ENCODE measurements at places on chromosomes 1 and 21.

GRCh38 chr1:155184351-155184811 is 10.7 kb downstream of the TRIM46 start:
- DNase-seq = no peak

DNA sequence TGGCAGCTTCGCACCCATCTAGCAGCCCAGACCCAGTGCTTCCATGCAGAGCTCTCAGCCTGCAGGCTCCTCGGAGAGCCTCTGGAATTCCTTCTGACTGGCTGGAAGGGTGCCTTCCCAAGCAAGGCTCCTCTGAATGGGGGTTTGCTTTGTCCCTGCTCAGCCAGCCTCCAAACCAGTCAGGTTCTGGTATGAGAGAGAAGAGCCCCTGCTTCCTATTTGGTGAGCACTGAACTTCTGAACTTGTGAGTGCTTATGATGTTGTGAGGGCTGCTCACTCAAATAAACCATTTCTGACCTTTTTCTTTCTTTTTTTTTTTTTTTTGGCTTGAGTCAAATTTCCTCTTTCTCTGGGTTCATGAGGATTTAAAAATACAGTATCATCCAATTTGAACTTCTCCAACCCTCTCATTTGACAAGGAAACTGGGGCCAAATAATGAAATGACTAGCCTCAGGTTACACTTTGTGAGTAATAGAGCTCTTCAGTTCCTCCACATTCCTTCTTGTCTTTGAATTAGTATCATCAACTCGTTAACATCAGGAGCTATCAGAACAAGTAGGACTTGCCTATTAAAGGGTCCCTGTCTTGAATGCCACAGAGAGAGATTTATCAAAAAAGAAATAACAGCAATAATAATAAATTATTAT is 39.6 kb downstream of the GFI1 start:
- no peak for DNase-seq

- DNase-seq = no peak
Measured at GRCh38 chr1:162072740-162073139, 3.2 kb downstream of the NOS1AP start.

DNA sequence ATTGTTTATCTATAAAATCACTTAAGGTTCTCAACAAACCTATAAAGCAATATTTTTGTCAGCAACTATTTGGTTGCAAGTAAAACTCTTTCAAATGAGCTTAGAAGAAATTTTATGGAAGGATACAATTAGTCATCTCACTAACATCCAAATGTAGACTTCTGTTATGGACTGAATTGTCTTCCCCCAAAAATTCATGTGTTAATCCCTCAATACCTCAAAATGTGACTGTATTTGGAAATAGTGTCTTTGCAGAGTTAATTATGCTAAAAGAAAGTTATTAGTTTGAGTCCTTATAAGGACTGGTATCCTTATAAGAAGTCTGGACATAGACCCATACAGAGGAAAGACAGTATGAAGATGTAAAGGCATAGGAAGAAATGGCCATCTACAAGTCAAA is 357.8 kb upstream of the PRMT6 start:
- no peak for DNase-seq

- DNase-seq = no peak
Measured at GRCh38 chr21:42684109-42684916, 30.9 kb downstream of the PDE9A start.

DNA sequence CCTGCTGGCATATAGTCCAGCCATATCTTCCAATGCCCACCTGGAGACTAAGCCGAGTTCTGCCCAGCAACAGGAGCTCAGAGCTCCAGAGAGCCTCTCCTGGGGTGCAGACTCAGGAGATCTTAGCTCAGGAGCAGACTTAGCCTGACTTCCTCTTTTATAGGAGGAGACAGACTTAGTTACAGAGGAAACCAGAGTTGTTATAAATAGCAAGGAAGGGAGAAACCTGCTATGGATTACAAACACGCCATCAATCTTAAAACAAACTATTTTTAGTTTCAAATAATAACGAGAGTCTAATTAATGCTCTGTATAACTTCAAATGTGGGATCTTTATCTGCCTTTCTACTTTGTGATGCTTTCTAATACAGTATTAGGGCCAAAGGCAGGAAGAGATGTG is 3.3 kb upstream of the KIF21B start:
- no peak for DNase-seq

GRCh38 chr1:100791586-100791985 is 72.0 kb downstream of the VCAM1 start:
- DNase-seq = no peak

GRCh38 chr1:171674431-171675405 is 22.2 kb upstream of the MYOC start:
- no peak for DNase-seq

DNA sequence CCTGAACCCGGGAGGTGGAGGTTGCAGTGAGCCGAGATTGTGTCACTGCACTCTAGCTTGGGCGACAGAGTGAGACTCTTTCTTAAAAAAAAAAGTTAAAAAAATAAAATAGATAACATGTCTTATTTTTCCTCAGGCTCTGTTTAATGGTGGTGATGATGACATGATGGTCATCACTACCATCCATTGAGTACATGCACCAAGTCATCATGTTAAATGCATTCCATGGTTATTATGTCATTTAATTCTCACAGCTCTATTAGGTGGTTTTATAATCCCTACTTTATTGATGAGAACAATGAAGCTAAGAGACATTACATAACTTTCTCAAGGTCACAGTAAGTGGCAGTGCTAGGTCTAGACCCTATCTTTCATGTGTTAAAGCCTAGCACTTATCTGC is 34.4 kb upstream of the MAB21L3 start:
- no peak for DNase-seq

DNA sequence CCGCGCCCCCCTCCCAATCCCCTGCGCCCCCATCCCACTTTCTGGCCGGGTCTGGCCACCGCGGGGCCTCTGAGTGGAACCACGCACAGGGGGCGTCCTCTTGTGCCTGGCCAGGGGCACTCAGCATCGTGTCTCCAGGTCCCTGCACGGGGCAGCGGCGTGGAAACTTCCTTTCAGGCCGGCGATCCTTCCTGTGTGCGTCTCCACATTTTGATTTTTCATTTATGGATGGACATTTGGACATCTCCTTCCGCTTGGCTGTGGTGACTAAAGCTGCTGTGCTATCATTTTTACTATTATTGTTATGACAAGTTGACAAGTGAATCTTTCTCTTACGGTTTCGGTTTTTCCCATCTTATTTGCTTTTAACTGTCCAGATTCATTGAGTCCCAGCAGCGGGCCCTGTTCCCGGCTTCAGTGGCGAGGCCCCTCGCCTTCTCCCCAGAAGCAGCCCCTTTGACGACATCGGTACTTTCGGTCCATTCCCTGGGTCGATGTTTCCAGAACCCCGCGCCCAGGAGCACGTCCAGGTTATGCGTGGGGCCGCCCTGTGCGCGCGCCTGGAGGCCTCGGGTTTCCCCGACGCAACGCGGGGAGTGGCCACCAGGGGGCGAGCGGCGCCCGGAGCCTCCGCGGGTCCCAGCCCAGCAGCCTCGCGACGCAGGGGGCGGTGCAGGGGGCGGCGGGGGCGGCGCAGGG is 12.4 kb upstream of the SLC19A1 start:
- peak; percentile 75 for DNase-seq

GRCh38 chr1:15123925-15124324 is 29.6 kb upstream of the TMEM51 start:
- no peak for DNase-seq

DNA sequence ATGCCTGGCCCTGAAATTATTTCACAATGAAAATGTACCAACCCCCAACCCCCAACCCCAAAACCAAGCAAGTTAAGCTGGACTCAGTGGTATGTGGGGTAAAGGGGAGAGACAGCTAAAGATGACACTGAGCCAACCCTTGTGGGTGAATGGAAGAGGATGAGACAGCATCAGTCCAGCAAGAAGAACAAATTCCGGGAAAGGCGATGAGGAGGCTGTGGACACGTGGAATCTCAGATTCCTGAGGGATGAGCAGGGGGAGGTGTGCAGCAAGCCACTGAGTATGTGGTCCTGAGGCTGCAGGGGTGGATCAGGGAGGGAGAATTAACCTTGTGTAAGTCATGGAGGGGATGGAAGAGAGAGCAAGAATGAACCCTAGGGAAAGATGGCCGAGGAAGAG is 14.4 kb upstream of the ZNF362 start:
- no peak for DNase-seq

DNA sequence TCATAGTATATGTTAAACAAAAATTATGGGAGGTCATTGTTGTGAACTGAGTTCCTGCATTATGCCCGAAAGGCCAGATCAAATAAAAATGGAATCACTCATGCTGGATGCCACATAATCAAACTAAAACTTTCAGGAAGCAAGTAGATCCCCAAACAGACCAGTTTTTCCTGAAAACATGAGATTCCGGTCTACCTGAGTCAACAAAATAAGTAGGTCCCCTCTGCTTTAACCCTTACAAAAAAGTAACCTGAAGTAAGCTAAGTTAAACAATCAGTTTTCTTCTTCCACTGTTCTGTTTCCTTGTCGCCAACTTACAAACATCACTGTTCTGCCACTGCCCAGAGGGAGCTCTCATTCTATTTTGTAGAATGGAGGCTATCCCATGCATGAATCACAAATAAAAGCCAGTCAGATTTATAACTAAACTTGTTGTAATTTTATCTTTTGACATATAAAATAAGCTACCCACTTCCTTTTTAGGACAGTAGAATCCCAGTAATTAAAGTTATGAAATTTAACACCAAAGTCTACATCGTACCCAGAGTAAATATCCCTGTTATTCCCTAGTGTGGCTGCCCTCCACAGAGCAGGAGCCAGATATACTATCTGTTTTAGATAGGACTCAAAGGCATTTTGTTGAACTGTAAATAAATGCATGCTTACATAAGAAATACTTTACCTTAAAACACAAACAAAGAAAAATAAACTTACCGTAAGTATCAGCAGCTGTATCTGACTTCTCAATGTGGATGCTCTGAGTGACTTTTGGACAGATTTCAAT is 149.4 kb downstream of the TIAM1 start:
- DNase-seq = no peak

- no peak for DNase-seq
Measured at GRCh38 chr1:63362578-63362977, 4.8 kb upstream of the ALG6 start.

DNA sequence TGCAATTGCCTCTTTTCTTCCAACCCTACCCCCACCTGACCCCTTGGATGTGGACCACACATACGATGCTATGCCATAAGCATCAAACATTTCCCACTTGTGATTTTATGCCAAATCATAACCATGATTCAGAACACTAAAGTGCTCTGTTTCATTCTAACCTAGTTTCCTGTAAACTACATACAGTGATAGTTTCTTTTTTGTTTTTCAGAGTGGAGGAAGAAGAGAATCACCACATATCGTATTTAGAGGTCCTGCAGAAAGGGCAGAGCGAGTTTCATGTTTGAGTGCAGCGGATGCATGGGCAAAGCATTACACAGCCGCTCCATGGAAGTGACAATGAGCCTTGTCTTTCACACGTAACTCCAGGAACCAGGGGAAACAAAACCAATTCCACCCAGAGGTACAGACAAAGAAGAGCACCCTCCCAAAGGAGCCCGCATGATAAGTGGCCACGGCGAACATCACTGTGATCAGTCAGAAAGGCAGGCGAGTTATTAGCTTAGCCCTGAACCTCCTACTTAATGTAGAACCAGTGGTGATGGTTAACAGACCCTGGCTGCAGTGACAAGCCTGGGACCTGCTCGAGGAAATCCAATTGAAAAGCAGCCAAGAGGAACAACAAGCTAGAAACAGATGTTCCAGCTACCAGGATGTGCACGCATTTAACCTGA is 64.0 kb upstream of the ZNF281 start:
- DNase-seq = no peak

- no peak for DNase-seq
Measured at GRCh38 chr1:219174460-219175211, 958 bp downstream of the LYPLAL1 start.

- peak; percentile 27 for DNase-seq
Measured at GRCh38 chr21:38768471-38769063, 37.2 kb upstream of the ETS2 start.

- DNase-seq = peak; percentile 18
Measured at GRCh38 chr1:208093754-208094719, 150.1 kb downstream of the PLXNA2 start.

GRCh38 chr1:28126783-28127490 is 38.5 kb upstream of the EYA3 start:
- DNase-seq = no peak

- no peak for DNase-seq
Measured at GRCh38 chr1:78420181-78420580, 70.6 kb upstream of the PTGFR start.

DNA sequence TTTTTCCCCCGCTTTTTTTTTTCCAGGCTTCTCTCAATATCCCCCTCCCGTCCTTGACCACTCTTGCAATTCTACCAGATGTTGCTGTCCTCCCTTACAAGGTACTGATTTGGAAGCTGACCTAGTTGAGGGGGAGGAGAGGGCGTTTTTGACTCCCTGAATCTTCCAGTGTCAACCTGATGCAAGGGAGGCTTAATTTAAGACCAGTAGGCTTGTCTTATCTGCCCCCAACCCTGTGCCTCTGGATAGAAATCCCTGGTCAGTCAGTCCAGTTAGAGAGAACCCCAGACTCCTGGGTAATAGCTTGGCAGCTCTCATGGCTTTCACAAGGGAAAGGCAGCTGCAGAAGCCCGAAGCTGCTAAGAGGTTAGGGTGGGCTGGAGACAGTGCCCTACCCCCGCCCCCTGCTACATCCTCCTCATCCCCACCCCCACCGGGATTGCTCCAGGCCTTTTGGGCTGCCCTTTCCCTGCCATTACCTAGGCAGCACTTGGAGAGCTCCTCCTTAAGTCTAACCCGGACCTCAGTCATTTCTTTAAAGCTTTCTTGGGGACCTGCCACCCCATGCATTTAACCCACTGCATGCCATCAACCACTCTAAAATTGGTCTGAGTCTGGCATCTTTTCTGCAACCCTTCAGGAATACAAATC is 3.6 kb downstream of the ACKR1 start:
- no peak for DNase-seq

- DNase-seq = no peak
Measured at GRCh38 chr1:202349206-202349928, 868 bp downstream of the PPP1R12B start.

GRCh38 chr21:45140346-45140940 is 66.1 kb downstream of the ADARB1 start:
- DNase-seq = no peak

- no peak for DNase-seq
Measured at GRCh38 chr21:42530167-42530518, 16.5 kb downstream of the SLC37A1 start.

DNA sequence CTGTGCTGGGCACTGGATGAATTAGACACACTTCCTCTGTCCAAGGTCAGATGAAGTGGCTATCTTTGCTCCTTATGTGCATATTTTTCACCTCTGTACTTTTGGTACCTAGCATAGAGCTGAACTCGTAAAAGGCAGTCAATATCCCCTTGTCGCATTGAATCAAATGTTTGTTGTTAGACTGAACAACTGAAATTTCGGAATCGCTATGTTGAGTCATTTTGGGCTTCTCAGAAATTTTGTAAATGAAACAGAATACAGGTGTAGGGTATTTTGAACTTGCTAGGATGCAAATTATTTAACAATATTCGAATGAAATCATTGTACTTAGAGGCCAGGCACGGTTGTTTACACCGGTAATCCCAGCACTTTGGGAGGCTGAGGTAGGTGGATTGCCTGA is 48.0 kb downstream of the PDE4B start:
- no peak for DNase-seq

- no peak for DNase-seq
Measured at GRCh38 chr1:119987112-119987511, 82.3 kb downstream of the NOTCH2 start.

GRCh38 chr1:225474439-225474985 is 46.7 kb upstream of the LBR start:
- no peak for DNase-seq

Data from activated CD4-positive, CD25-positive, alpha-beta regulatory T cell treated with anti-CD3 and anti-CD28 coated beads, Interleukin-2, amount 50 U/mL, for 16 hours (primary cell).